Hematopoietic multipotent progenitor cell treated with erythropoietin and hydrocortisone succinate and interleukin-3 and kit ligand, for 17 days (in vitro differentiated cells): ENCODE measurements at places on chromosomes 16 and 17.

GRCh38 chr17:47980541-47980940 lies 9.6 kb downstream of the CDK5RAP3 start:
- no peak for DNase-seq

- DNase-seq, result no peak
These were observed 130.4 kb downstream of the C16orf78 start for GRCh38 chr16:49504023-49504364.

DNA sequence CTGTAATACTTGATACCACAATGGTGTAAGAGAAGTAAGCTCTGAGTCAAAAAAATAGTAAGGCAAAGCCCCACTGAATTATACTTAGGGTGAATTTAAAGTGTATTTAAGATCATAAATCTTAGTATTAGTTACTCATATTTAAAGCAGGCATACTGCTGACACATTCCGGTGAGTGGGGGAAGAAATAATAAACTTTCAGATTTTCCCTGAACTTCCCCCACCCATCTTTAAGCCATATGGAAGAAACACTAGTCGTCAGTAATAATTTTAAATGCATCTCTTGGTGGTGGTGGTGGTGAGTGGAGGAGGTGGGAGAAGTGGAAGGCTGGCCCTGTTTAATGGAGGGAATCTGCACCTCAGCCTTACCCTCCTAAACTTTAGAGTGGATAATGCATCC lies 20.5 kb downstream of the MPHOSPH6 start:
- DNase-seq, result no peak

DNA sequence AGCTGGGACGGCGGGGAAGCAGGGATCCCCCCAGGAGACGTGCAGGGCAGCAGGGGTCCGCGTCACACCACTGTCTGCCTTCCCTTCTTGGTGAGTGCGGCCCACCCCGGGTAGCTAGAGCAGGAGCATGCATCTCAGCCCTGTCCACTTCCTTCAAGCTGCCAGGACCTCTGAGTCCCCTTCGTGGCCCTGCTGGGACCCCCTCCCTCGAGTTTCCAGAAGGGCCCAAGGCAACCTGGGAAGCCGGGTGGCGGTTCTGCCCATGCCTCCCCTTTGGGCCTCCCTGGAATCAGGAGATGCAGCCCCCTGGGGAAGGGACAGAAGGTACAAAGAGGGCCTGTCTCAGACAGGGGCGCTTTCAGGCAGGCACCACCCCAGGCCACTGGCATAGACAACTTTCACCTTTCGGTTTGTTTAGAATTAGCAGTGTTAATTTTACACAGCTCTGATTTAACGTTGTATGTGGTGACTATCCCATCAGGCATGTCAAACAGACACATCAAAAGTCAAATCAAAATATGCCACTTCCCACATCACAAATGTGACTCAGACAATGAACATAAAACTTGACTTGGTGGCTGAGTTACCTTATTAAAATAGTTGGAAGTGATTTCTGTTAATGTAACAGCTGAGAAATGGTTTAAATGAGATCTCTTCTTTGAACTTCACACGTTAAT lies 94.5 kb upstream of the METRNL start:
- no peak for DNase-seq

DNA sequence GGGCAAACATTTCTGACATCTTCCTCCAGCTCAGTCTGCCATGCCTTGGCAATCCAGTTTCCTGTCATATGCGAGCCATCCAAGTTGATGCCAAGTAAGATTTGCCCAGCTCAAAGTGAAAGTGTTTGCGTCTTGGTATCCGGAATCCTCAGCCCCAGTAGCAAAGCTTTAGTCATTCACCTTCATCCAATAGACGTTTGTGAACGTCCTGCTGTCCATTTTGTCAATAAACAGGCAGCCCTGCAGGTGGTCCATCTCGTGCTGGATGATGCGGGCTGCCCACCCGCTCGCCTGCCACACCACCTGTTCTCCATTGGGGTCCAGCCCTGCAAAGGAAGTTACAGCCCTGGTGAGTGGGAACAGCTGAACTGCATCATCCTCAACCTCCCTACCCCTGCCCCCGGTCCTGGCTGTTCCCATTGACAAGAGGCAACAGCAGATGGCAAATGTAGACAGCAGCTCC lies 1.5 kb downstream of the PDF start:
- no peak for DNase-seq

- DNase-seq, result peak; percentile 98
These were observed 6.3 kb upstream of the FLYWCH1 start for GRCh38 chr16:2905241-2905987.

GRCh38 chr16:72749091-72749490 lies 298.8 kb downstream of the ZFHX3 start:
- no peak for DNase-seq

- DNase-seq, result no peak
These were observed 28.6 kb downstream of the TPSG1 start for GRCh38 chr16:1196494-1196893.

DNA sequence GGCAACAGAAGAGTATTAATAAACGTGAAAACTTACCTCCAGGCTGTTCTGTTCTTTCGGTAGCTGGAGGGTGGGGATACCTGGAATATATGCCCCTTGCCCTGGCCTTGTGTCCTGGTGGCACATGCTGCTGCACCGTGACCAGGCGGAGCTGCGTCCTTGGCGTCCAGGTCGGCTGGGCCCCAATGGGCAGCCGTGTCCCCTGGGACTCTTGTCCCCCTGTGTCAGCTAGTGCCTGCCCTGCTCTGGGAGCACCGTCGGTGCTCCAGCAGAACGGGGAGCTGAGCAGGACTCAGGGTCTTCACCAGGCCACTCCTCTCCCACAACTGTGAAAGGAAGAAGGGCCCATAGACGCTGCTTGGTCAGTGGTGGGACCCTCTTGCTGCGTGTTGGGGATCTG lies 7.9 kb downstream of the ZNF213 start:
- DNase-seq, result no peak

DNA sequence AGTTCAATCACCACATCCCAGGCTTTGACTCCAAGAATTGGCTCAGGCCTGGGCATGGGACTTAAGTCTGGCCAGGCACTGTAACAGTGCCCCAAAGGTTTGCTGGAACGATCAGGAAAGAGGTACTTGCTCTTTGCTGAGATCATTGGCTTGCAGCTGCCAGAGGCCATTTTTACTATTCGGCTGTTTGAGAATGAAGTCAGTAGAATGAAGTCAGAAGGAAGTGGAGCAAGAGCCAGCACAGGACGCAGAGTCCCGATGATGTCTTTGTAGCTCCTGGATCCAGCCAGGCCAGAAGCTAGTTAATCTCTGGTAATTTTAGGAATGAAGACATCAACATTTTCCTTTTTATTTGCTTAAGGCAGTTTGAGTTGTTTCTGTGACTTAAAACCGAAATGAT lies 195.5 kb downstream of the RAB11FIP4 start:
- no peak for DNase-seq

DNA sequence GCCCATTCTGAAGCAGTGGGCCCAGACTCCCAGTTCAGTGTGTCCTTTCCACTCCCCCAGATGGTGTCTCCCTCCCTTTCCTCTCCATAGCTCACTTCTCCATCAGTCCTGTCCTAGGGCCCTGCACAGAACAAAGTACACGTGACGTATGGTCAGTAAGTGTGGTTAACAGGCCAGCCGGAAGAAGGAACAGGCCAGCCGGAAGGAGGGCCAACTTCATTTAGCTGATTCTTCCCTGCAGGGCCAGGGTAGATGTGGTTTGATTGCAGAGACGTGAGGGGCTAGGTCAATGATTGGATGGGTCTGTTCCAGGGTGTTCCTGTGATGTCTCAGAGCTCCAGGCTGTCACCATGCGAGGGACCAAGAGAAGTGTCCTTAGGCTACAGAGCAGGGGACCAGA lies 28.9 kb upstream of the SPPL2C start:
- no peak for DNase-seq
